ENCODE measurements at places on chromosomes 5 and 9. TPM values are rescaled to one million over a fixed set of nuclear protein-coding genes. Genes with fewer than 3 reads are reported as not detected.

DNA sequence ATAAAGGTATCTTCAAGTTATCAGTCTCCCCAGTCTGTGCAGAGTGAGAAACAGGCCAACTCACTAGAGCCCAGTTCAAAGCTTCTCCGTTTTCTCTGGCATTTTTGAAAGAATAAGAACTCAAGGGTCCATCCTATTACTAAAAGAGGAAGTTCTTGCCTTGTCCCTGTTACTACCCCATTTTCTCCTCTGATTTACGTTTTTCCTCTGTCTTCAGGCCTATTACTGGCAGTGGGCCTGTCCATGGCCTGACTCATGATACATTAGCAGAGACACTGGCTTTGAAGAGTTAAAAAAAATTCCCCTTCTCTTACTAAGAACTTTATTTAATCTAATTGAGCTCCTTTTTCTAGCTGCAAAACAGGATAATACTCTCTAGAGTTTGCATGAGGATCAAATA is 624.0 kb upstream of the KLF4 start:
- no peak for DNase-seq

NDST1 gene
- total RNA-seq = 42.0 TPM

SHC3 gene
- total RNA-seq = 0.52 TPM

GRCh38 chr9:71303351-71303750 is 181.9 kb upstream of the TRPM3 start:
- DNase-seq = no peak

- DNase-seq = peak; percentile 82
These were observed at the start of gene PLPPR1 for GRCh38 chr9:101028346-101029314. TSS of gene PLPPR1 (plus strand) at chr9:101028727.

GRCh38 chr5:76082772-76083554 is at the start of gene SV2C:
TSS of gene SV2C (plus strand) at chr5:76083383. CDS start at chr5:76131751, 48,368 bp downstream.
- no peak for DNase-seq

MSX2 gene
- total RNA-seq = 0.23 TPM

DNA sequence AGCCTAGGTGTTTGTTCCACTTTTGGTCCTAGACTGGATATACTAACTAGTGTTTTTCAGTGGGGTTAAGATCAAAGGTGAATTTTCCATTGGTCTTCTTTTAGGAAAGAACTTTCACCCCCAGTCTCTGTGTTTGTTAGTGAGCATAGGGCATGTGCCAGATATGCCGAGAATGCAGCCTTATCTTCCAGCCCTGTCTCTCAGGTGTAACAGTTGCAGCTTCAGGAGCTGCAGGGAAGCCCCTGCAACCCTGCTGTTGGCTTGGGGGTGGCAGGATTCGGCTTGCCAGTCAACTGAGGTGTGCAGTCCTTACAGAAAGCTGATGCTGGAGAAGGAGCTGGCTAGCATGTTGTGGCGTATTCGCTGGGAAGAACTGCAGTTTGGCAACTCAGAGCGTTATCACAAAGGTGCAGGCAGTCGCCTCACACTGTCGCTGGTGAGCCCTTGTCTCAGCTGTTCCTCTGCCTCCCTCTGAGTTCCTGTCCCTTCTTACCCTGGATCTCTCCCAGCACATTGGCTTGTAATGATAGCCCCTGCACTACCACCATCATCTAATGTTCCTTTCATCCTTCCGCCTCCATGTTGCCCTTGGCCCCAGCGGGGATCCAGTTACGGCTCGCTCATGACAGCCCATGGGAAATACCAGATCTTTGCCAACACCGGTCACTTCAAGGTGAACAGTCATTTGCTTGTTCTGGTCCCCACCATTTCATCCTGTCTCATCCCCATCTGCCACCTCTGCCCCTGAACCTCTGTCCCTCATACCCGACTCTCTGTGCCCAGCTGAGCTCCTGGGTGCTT is 10.1 kb downstream of the NPR2 start:
- no peak for DNase-seq
